OCI-LY7 (cell line): ENCODE measurements at places on chromosomes 1 and 21. TPM values are rescaled to one million over a fixed set of nuclear protein-coding genes. Genes with fewer than 3 reads are reported as not detected.

GRCh38 chr1:230827081-230827681 lies 41.1 kb downstream of the C1orf198 start:
- no peak for DNase-seq

- no peak for DNase-seq
These were observed 441.9 kb upstream of the ADAMTS5 start for GRCh38 chr21:27408826-27409225.

DNA sequence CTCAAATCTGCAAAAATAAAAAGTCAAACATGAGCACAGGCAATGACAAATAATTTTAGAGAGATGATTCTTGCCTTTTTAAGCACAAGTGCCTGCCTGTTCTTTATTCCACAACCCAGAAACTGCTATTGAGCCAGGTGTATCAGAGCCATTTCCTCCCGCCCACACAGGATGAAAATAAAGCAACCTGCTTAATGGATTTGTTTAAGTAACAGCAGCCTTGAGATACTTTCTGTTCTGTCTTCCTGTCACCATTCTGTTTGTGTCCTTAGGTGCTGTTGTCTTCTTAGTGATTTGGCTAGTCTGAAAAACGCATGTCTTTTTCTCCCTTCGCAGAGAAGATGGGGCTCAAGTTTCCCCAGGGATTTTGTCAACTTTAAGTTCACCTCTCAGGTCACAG lies 11.4 kb downstream of the RPE65 start:
- DNase-seq = no peak

- no peak for DNase-seq
These were observed 191.8 kb downstream of the RPS6KC1 start for GRCh38 chr1:213242883-213243282.

The ADORA1 gene
- not detected in 2 replicates for total RNA-seq
